ENCODE measurements at places on chromosomes 4 and X.

DNA sequence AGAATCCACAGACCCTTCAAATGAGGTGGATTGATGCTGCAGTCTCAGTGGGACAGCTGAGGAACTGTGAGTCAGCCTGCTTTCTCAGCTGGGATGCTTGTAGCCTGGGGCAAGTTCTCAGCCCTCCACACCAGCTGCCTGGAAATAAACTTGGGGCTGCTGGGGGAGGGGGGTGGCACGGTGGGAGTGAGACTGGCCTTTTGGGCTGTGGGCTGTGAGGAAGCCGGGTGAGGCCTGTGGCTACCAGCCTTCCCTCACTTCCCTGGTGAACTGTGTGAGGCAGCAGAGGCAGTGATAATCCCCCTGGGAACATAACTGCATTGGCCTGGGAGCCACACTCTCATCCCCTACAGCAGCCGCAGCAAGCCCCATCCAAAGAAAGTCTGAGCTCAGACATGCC lies 114.5 kb upstream of the GUCY1A1 start:
- DNase-seq = peak; percentile 35

GRCh38 chr4:176137631-176138030 lies 57.8 kb downstream of the SPATA4 start:
- DNase-seq = no peak

DNA sequence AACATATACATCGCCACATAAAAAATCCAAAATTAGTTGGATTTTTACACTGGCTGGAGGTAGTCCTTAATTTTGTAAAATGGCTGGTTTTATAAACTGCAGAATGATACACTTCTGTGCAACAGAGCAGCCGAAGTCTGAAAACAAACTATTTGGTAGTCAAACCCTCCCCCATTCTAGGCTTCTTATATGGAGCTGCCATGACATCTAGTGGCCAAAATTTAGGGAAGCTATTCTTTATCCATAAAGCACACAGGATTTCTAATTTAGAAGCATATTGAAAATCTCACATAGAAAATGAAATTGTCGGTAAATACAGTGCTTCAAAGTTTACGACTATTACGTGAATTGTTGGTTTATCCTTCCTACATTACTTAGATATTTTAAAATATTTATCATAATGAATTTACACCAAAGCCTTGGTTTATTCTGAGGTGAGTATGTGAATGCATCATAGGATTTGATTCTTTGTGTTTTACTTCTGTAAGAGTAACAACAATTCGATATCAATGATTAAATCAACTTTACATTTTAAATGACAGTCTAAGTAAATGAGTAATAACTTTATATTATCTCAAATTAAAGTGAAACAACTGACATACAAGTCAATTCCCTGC lies 113.4 kb upstream of the FAM241A start:
- DNase-seq = peak; percentile 48

DNA sequence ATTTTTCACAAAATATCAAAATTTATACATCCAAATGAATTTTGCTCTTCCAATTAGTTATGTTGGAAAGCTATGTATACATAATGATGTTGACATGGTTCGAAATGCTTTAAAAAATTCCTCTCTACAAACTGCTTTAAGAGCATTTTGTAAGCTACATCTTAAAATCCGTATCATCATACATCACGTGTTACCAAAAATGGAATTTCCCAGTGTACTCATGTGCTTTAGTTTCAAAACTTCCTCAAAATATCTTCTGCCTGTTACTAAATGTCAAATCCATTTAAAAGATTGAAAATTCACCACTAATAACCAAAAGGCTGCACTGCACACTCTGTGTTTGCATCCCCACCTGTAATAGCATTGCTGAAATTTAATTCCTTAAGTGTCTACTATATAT lies 87.9 kb downstream of the WDFY3 start:
- no peak for DNase-seq

- DNase-seq = no peak
Measured at GRCh38 chr4:176335421-176335820, 15.7 kb downstream of the SPCS3 start.

DNA sequence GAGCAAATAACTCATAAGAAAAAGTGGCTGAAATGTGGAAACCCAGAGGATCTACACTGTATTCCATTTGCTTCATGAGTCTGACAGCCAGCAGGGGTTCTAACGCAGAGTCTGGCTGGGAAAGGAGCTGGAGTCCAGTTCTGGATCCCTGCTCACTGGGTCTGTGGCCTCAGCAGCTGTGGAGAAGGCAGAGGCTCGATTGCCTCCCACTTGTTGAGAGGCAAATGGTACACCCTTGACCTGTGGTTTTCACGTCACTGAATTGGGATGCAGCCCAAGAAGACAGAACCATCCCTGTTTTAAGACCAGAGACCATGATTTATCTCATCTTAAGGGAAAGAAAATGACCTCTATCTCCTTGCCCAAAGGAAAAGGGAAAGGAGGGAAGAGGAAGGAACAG lies 147.0 kb upstream of the NOCT start:
- no peak for DNase-seq

GRCh38 chrX:10648614-10649013 lies 28.2 kb upstream of the MID1 start:
- DNase-seq = peak; percentile 53

DNA sequence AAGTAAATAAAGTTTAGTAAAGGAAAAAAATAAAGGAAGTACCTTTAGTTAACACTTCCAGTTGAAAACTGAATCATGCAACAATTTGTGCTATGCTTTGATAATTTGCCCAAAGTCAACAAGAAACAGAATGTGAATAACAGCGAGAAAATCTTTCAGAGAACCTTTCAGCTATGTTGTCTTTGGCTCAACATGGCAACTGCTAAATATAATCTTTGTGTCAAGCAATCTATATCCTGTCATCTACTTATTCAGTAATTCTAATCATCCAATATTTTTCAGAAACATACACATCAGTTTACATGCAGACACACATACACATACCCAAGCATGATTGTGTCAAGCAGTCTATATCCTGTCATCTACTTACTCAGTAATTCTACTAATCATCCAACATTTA lies 136.0 kb upstream of the PABPC4L start:
- no peak for DNase-seq

GRCh38 chr4:90546114-90546513 lies 418.9 kb downstream of the CCSER1 start:
- no peak for DNase-seq

GRCh38 chrX:23887451-23887850 lies 20.3 kb downstream of the APOO start:
- DNase-seq = no peak
